K562 (cell line): ENCODE measurements at places on chromosomes 2 and 18.

DNA sequence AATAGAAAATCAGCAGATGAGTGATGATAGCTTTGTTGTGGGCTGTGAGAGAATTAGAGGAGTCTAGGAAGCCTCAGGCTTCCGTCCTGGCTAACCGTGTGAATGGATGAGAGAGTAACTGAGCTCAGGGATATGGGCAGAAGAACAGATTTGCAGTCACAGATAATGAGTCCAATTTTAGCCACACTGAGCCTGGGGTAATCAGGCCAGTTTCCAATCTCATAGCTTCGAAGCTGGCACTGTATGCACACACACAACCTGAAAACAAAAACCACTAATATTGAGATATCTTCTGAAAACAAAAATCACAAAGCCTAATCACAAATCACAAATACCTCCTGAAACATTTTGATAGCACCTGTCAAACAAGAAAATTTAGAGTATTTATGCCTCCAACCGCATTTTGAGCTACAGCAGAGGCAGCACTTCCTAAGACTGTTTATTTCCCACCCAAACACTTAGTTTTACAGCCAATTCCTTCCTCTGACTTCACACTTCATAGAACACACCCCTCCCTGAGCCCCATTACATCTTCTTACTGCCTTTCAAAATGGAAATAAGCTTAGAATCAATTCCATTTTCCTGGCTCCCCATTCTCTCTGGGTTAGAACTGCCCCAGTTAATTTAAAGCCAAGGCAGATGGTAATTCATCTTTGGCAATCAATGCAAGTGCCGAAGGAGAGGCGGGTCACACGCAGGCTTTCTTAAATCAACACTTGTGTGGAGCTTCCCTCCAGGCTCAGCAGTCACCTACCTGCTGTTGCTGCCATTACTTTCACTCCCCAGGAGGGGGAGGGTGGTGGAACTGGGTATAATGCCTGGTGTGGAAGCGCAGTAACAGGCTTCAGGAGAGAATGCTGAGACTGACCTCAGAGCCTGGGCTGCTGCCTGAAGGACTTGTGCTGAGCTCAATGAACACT lies 18.9 kb downstream of the TTR start:
- DNase-seq: peak; percentile 43

GRCh38 chr2:135132314-135132713 lies 80.2 kb downstream of the RAB3GAP1 start:
- no peak for DNase-seq

DNA sequence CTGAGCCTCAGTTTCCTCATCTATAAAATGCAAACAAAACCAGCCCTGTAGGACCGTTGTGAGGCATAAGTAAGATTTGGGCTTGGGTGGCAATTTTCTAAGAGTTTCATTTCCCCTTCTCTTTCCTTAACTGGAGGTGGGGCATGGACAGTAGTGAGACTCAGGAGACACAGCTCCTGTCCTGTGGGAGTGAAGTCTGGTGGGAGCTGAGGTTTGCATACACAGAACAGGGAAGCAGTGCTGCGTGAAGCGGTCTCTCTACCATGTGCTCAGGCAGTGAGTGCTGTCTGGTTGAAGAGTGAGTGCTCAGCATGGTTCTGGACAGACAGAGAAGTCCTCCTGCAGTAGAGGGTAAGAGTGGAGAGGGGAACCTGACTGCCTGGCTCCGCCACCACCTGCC lies 62.3 kb upstream of the MCFD2 start:
- no peak for DNase-seq

GRCh38 chr2:59585655-59586054 lies 967.8 kb downstream of the BCL11A start:
- DNase-seq: no peak

DNA sequence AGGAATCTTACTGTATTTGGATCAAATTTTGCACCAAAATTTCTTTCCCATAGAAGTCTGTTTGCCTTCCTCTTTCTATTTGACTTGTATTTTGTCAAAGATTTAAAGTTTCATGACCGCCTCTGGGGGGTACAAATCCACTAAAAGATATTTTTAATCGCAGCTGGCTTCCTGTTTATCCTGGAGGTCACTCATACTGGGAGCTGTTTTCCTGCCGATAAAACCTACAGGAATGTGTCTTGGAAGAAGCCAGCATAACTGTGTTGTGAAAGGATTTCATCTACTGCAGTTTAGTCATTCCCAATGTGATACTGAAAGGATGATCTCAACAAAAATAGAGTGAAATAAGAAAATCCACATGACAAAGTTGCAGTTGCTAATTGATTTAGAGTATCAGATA lies 184.0 kb downstream of the RIT2 start:
- DNase-seq: no peak

DNA sequence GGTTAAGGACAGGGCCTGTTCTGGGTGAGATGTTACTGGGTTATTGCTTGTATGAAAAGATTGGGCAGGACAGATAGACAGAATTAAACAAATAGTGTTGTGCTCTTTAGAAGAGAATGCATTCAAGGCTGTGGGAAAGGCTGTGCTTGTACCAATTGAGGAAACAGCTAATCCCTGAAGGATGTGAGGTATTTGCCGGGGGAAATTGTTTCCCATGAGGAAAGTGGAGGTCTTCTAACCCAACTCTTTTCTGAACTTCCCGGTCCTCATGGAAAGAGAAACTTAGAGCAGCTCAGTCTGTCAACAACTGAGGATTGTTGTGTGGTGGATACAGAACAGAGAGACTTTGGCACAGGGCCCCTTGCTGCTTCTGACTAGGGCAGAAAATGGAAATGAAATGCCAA lies 9.5 kb downstream of the SLC1A4 start:
- DNase-seq: no peak

- peak; percentile 67 for DNase-seq
These were observed 9.2 kb upstream of the SP9 start for GRCh38 chr2:174325373-174326160.
